ENCODE measurements at places on chromosomes 3 and 15. TPM values are rescaled to one million over a fixed set of nuclear protein-coding genes. Genes with fewer than 3 reads are reported as not detected.
A peak's percentile ranks its signal among the peaks of the same experiment; 100 is the strongest.

The SPINK8 gene
- total RNA-seq: not detected

The CKMT1B gene
- not detected for total RNA-seq

The SUSD5 gene
- not detected for total RNA-seq

The GRAMD1C gene
- total RNA-seq: 0.29 TPM

The P2RY1 gene
- 0.29 TPM for total RNA-seq

The TRH gene
- total RNA-seq: not detected

The AZI2 gene
- total RNA-seq: 44.9 TPM

- no peak for DNase-seq
These were observed 13.0 kb downstream of the HCN4 start for GRCh38 chr15:73355612-73356265.

DNA sequence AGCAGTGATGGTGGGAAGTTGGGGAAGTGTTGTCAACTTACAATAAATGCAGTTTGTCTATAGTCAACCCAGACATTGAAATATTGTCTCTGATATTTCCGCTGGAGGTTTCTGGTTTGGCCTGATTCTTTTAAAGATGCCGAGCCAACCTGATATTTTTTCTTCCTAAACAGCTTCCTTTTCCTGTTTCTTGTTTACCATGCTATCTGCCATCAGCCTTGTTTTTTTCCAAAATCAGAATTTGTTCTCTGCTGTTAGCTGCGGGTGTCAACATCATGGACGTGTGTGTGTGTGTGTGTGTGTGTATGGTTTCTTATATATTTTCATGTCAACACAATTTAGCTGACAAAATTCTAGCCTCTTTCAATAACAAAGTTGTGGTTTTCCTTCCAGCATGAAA is 41.2 kb upstream of the XCR1 start:
- DNase-seq: no peak

DNA sequence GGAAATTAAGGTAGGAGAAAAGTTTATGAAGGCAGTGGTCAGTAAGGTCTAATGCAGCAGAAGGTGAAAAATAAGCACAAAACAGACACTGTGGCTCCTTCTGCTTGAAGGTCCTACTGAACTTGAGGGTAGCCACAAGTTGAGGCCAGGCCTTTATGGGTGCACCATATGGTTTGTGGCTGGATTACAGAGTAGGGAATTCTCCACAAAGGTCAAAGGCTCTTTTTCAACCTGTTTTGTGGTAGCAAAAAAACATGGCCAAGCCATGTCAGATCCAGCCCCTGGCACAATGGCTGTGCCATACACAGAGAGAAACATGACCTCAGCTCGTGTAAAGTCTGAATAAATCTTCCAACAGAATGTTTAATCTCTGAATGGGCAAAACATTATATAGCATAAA is 214.0 kb downstream of the SATB1 start:
- DNase-seq: no peak

DNA sequence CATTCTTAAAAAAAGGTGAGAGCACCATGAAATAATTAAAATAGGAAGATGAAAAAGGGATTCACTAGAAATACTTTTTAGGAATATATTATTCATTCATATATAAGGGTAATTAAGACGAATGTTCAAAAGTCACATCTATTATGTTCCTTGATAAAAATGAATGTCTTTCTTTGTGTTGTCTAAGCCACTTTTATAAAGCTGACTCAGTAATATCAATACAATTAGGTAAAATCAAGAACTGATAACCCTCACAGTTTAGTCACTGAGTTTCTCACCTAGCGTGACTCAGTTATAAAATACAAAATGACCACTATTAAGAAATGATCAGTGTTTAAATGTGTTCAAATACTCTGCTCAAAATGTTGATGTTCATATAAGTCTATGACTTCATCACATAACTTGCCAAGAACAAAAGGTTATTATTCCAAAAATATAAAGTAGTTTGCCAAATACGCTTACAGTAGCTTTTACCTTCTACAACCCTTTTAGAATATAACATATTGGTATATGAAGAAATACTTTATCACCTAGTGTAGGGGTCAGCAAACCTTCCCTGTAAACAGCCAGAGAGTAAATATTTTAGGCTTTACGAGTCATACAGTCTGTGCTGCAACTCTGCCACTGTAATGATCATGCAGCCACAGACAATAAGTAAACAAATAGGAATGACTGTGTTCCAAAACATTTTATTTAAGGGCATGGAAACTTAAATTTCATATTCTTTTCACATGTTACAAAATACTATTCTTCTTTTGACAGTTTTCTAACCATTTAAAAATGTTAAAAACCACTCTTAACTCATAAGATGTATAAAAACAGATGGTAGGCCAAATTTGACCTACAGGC is 369.8 kb downstream of the TBC1D5 start:
- no peak for DNase-seq

GRCh38 chr3:79125313-79125984 is 642.3 kb downstream of the ROBO1 start:
- no peak for DNase-seq

GRCh38 chr3:103991-104390 is 92.6 kb upstream of the CHL1 start:
- DNase-seq: no peak

DNA sequence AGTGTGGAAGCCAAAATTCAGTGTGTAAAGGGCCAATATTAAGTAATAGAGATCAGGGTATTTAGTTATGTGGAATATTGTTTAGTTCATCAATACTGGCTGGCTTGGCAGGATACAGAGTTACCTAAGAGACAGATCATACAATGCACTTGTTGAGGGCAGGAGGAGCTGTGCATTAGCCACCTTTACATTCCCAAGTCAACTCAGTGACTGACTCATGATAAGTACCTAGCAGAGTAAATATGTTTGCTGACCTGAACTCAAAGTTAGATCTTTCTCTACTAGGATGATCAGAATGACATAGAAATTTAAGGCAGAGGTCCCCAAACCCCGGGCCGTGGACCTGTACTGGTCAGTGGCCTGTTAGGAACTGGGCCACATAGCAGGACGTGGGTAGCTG is 3.5 kb upstream of the ABHD17C start:
- no peak for DNase-seq

- no peak for DNase-seq
These were observed 771.1 kb upstream of the GRM7 start for GRCh38 chr3:6089780-6090179.

DNA sequence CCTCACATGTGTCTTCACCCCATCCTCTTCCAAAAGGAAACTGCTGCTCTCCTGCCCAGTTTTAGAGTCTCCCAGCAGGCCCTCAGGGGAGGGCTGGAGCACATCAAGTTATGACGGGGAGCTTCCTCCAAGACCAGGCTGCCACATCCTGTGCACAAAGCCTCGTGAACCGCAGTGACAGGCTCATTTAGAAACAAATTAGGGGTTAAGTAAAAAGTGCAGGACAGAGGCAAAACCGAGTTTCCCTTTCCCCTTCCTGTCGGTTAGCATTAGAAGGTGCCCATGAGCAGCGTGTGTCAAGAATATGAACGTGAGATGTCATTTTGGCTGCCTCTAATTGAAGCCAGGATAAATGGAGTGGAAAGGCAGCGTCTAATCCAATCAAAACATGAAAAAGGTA is 199.7 kb downstream of the ARRDC4 start:
- no peak for DNase-seq

DNA sequence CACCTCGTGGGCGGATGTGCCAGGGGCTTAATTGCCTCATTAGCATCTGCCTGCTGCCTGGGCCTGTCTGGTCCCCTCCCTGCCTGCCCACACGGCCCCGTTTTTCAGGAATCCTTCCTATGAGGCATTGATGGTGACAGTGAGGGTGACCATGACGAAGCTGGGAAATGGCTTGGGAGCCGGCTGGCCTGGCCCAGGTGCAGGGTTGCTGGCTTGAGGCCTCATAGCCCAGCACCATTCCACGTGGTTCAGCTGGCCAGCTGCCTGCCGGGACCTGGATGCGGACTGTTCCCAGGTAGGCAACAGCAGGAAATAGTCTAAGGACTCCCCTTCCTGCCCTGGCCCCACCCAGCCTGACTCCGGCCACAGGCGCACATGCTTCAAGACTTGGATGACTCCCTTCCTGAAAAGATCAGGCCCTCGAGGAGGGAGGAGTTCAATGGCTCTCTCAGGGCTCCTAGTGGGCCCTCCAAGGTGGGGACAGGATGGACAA is 8.9 kb upstream of the DUSP7 start:
- no peak for DNase-seq

- no peak for DNase-seq
These were observed 58.9 kb downstream of the SLMAP start for GRCh38 chr3:57815036-57815435.

DNA sequence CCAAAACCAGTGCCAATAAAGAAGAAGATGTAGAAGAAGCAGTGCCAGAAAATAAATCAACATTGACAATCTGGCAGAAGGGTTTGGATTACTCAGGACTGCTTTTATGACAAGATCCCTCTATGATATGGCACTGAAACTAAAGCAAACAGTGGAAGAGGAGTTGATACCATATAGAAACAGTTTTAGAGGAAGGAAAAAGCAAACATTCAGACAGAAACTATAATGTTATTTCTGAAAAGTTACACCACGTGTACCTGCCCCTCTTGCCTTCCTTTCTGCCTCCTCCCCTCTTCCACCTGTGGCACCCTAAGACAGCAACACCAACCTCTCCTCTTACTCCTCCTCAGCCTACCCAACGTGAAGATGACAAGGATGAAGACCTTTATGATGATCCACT is 63.0 kb downstream of the SFMBT1 start:
- DNase-seq: peak; percentile 37

GRCh38 chr15:100341239-100341749 is 481 bp downstream of the ADAMTS17 start:
- no peak for DNase-seq

DNA sequence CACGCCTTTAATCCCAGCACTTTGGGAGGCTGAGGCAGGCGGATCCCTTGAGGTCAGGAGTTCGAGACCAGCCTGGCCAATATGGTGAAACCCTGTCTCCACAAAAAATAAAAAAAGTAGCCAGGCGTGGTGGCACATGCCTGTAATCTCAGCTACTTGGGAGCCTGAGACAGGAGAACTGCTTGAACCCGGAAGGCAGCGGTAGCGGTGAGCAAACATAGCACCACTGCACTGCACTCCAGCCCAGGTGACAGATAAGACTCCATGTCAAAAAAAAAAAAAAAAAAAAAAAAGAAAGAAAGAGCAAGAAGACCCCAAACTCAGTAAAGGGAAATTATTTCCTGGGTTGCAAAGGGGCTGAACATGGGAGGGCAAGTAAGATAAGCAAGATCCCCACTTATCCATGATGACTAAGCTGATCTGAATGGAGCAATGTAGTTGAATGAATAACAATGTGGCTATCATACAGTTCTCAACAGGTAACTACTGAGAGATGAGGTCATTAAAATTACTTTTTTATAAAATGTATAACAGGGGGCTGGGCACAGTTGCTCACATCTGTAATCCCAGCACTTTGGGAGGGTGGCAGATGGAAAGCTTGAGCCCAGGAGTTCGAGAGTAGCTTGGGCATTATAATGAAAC is 46.0 kb downstream of the RBM15B start:
- DNase-seq: no peak

GRCh38 chr15:40286061-40286532 is 3.2 kb upstream of the ANKRD63 start:
- no peak for DNase-seq

GRCh38 chr3:78046566-78046965 is 1006.7 kb downstream of the ROBO2 start:
- DNase-seq: no peak

DNA sequence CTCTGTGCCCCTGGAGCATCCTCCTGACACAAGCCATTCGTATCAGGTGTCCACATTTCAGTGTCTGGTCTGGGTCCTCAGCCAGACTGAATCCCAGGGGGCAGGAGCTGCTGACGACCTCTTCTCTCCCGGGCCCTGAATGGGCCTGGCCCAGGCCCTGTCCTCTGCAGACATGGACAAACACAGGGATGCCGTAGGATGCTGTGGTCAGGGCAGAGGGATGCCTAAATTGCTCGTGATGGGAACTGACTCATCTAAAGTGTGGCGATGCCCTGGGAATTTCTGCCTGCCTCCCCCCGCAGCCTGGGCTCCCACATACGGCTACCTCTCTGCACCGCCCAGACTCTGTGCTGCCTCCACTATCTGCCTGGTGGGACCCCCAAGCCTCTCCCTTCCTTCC is 58.5 kb upstream of the CTSH start:
- no peak for DNase-seq

- DNase-seq: no peak
These were observed 102.7 kb upstream of the CHD2 start for GRCh38 chr15:92797168-92798052.

GRCh38 chr3:83438188-83438587 is 1520.6 kb upstream of the CADM2 start:
- no peak for DNase-seq

- no peak for DNase-seq
These were observed 51.9 kb upstream of the MUC13 start for GRCh38 chr3:124986192-124987143.

Data from naive thymus-derived CD4-positive, alpha-beta T cell (primary cell).